ENCODE measurements at places on chromosomes 1 and 21. TPM values are rescaled to one million over a fixed set of nuclear protein-coding genes. Genes with fewer than 3 reads are reported as not detected.
A peak's percentile ranks its signal among the peaks of the same experiment; 100 is the strongest.

DNA sequence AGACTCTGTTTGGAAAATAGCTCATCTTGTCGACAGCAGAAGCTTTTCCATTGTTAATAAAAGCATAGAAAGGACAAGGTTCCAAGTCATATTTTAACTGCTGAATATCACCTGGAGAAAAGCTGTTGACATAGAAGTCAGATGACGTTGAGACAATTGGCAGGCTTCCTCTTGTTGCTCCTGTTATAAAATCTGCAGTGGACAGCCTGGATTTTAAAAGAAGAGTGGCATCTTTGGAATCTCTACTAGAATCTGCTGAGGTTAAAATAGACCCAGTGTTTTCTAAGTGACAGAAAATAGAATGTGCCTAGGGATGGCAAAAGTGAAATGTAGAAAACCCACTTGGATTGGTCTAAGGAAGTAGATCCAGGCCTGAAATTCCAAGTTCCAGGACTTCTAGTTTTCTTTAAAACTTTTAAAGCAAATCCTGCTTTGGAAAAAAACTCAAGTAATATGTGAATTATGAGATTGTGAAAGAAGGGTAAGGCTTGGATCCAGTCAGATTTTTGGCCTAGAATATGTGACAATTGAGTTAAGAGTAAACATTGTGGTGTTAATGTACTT is 53.6 kb upstream of the NEXN start:
- no peaks in the 10 kb centered on the region for H3K4me1 ChIP-seq
- H3K27me3 ChIP-seq = no peaks in the 10 kb centered on the region
- no peak for DNase-seq
- peaks cover 10% of the 10 kb centered on the region for H3K36me3 ChIP-seq
- H3K27ac ChIP-seq = no peak overlapping the region

DNA sequence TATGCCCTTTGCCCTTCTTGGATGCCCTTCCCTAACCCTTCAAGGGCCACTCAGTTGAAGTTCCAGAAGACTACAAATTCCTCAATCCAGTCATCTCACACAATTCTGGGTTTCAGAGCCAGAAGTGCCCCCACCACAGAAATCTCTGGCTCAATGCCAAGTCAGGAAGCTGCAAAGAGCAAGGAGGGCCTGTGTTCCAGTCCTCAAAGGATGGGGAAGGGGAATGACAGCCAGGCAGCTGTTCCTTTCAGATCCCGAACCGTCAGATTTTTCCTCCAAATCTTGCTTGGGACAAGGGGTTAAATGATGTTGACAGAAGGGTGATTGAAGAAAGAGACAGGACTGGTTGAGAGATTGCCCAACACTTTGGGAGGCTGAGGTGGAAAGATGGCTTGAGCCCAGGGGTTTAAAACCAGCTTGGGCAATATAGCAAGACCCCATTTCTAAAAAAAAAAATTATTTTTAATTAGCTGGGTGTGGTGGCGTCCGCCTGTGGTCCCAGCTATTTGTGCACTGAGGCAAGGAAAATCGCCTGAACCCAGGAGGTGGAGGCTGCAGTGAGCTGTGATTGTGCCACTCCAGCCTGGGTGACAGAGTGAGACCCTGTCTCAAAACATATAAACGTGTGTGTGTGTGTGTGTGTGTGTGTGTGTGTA is 716 bp upstream of the HPDL start:
- no peaks in the 10 kb centered on the region for H3K27me3 ChIP-seq
- peaks cover 24% of the 10 kb centered on the region for H3K4me1 ChIP-seq
- peak overlapping the region; percentile 80 for H3K4me3 ChIP-seq
- H3K36me3 ChIP-seq = peaks cover 4% of the 10 kb centered on the region
- DNase-seq = no peak

- H3K4me3 ChIP-seq = no peak overlapping the region
- H3K27me3 ChIP-seq = no peaks in the 10 kb centered on the region
- no peak for DNase-seq
- H3K36me3 ChIP-seq = peaks cover 39% of the 10 kb centered on the region
- no peak overlapping the region for H3K27ac ChIP-seq
Observed at GRCh38 chr1:170041423-170042192, 32.9 kb downstream of the KIFAP3 start.

The CD164L2 gene
- not detected for total RNA-seq

The FAM151A gene
- not detected for total RNA-seq
